ENCODE measurements at places on chromosomes 4 and X.

- no peak for DNase-seq
These were observed 42.4 kb downstream of the SLC7A11 start for GRCh38 chr4:138199568-138200235.

GRCh38 chr4:142671516-142671915 lies 174.6 kb downstream of the INPP4B start:
- no peak for DNase-seq

GRCh38 chrX:13094828-13095341 lies 50.5 kb upstream of the FAM9C start:
- DNase-seq, result no peak

GRCh38 chr4:122900314-122900713 lies 22.1 kb downstream of the NUDT6 start:
- no peak for DNase-seq

- no peak for DNase-seq
These were observed 37.7 kb downstream of the ARHGAP24 start for GRCh38 chr4:85512446-85513205.

All from CD4-positive, alpha-beta T cell treated with Interleukin-17A for 1 hour (primary cell).